Testis (tissue), 5 donors: ENCODE measurements at places on chromosomes 4 and X.

GRCh38 chrX:155767051-155767875, 113.9 kb upstream of the VAMP7 start:
- peak; percentile 40 for DNase-seq

- no peak for DNase-seq
Measured at GRCh38 chr4:80188457-80188800, 8.9 kb upstream of the PRDM8 start.

DNA sequence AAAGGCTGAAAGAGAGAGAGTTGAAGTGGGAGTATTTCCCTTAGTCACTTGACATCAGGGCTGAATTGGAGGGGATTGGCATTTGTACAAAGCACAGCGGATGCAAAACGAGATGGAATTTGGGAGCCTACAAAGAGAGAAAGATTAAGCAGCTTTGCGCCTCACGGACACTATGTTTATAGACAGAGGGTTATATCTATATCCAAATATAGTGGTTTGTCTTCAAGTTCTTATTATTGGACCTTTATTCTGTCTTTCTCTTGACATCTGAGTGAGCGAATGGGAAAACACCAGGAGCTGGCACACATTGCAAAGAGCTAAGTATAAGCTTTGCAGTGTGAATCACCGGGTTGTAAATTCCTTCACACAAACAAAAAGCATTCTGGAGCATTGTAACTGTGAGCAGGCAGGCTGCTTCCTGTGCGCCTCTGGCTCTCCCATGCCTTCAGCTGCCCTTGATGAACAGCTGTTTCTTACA, 500.2 kb downstream of the STIM2 start:
- no peak for DNase-seq

- DNase-seq, result peak; percentile 48
Measured at GRCh38 chr4:5839751-5840674, 52.9 kb downstream of the CRMP1 start.

GRCh38 chr4:74109116-74109869, 10.3 kb upstream of the CXCL2 start:
- no peak for DNase-seq

DNA sequence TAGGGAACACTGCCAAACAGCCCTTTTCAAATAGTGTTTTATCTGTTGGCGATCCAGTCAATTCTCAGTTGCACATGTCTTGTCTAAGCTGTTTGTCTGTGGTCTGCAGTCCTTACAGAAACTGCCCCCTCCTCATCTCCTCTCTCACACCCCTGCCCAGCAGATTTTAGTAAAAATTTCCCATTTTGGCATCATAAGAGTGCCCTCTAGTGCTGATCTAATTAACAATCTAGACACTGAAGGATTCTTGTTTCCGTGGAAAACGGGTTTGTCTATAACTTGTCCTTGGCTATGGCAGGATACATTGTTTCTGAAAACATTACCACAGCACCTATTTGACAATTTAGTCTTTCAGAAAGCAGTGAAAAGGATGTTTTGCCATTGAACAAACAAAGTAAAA, 227.2 kb upstream of the MBNL3 start:
- DNase-seq, result no peak

DNA sequence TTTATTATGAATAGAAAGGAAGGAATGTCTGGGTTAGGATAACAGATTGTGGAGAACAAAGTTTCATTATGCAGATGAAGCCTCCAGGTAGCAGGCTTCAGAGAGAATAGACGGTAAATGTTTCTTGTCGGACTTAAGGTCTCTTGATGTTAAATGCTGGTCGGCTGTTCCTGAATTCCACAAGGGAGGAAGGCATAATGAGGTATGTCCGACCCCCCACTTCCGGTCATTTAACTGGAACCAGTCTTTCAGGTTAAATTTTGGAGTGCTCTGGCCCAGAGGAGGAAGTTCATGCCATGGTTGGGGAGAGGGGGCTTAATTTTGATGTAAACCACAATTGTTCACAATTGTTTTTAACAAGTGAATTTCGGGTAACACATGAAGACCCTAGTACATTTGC, 158.1 kb upstream of the VCX3A start:
- no peak for DNase-seq

DNA sequence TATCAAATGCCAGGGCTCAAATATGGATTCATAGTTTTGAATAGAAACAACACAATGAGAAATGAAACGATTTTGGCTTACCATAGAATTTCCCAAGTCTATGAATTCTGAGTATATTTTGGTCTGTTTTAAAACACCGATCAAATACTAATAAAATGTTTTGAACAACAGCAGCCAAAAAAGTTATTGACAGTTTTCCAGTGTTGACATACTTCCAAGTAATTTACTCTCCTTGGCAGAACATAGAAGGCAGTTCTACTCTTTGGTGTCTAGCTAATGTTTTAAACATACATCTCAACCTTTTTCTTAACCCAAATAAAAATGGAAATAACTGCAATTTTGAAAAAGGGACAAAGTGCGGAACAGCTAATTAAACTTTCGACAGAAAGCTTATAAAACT, 1419.8 kb downstream of the ADGRL3 start:
- no peak for DNase-seq

DNA sequence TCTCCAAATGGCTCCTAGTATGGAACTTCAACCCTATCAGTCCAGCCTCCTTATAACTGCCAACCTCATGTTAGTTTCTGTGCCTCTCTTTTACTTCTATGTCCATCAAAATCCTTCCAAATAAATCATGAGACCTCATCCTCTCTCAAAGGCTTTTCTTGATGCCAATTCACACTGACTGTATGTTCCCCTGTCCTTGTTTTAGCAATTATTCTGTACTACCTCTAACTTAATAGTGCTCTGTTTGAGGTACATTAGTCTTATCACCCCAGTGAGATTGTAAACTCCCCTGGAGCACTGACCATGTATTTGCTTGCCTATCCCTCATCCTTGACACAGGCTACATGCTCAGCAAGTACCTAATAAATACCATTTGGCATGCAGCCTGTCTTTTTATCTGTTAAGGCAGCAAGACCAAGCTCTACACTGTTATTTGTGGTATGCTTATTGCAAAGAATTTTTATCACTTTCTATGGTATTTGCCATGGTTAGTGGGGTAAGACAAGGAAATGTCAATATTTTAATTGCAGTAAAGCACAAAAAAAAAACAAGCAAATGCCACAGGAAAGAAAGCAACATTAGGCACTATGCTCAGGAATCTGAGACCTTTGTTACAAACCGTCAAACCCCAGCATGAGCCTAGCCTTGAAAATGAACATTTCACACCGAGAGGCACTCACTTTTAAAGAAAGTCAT, 119.2 kb downstream of the SMARCA1 start:
- DNase-seq, result no peak

GRCh38 chr4:24328711-24329110, 255.6 kb downstream of the DHX15 start:
- no peak for DNase-seq

DNA sequence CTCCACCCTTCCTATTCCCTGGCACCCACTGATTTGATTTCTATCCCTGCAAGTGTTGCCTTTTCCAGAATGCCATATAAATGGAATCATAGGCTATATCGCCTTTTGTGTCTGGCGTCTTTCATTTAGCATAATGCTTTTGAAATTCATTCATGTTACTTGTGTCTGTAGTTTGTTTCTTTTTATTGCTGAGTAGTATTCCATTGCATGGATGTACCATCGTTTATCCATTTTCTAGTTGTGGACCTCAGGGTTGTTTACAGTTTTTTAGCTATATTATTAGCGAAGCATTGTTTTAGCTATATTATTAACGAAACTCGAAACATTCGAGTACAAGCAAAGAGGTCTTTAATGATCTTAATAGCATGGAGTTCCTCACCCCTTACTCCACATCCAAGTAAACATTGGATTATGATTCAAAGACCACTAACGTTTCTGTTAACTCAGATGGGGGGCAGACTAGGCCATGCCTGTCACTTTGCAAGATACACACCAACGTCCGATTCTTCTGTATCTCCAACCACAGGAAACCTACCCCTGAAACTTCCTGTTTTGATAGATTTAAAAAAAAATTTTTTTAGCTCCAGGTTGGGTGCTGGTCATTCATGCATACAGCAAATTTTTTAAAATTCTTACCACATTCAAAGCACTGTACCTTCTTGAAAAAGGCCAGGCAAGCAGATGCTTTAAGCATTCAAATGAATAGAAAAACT, 1.1 kb downstream of the DCK start:
- no peak for DNase-seq

- DNase-seq, result no peak
Measured at GRCh38 chr4:10161840-10162239, 45.2 kb upstream of the WDR1 start.

DNA sequence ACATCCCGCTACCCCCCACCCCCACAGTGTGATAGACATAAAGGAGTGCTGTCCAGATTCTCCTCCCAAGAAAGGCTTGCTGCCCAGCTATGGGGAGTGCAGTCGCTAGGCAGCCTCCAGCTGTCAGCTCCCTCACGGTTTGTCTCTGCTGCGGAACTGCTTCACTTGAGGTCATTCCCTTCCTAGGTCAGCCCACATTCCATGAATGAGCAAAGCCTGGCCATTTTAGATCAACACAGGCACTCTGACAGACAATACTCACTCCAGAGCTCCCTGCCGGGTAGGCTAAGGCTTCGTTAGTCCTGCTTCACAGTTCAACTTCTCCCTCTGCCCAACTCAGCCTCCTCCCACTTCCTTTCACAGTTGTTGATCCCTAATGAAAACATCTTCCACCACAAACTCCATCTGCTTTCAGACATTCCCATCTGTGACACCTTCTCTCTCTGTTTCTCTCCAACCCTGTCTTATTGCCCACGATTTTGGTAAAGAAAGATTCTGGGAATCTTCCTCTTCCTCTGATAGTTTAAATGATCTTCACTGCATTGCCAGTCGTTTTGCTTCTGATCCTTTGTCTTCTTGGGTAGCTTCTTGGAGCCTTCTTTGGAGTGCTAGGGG, 318.9 kb upstream of the F9 start:
- no peak for DNase-seq

DNA sequence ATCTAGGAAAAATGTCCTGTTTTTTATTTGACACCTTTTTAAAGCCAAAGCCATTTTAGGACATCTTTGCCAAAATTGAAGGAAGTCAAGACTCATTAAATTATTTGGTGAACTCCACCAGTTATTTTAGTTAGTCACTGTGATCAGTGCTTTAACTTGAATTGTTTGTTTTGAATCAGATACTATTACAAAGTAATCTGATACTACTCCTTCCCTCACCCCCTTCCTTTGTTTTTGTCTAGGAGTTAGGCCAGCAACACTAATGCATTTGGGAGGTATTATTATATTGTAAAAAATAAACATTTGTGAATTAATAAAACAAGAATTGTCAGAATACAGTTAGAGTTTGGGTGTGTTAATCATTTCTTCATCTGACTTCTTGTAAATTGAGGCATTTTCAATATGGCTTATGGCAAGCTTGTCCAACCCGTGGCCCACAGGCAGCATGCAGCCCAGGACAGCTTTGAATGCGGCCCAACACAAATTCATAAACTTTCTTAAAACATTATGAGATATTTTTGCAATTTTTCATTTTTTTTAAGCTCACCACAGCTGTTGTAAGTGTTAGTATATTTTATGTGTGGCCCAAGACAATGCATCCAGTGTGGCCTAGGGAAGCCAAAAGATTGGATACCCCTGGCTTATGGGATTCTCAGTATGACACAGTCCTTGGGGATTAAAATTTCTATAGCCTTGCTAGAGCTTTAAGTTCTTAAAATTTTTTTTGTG, 182.2 kb downstream of the BMPR1B start:
- DNase-seq, result no peak

GRCh38 chr4:21347142-21347541, 601.4 kb downstream of the KCNIP4 start:
- DNase-seq, result no peak

GRCh38 chr4:7397206-7398103, 37.3 kb downstream of the PSAPL1 start:
- DNase-seq, result no peak

DNA sequence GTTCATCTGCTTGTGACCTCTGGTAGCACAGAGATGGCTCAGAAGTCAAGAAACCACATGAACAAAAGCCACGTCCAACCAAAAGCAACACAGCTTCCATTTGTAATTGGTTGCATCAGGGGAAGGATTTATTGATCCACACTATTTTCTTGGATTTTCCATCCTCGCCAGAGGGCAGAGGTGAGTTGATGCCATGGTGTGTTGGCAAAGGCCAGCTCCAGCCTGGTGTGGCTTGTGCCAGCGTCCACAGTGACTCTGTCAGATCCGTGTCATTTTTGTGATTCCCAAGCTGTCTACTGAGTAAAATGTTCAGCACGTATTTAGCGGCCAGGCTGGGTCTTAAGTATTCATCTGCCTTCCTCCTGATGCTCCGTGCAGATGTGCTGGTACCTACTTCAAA, 30.0 kb upstream of the SMIM10L2A start:
- DNase-seq, result no peak
